ENCODE measurements at places on chromosomes 11 and 22.

DNA sequence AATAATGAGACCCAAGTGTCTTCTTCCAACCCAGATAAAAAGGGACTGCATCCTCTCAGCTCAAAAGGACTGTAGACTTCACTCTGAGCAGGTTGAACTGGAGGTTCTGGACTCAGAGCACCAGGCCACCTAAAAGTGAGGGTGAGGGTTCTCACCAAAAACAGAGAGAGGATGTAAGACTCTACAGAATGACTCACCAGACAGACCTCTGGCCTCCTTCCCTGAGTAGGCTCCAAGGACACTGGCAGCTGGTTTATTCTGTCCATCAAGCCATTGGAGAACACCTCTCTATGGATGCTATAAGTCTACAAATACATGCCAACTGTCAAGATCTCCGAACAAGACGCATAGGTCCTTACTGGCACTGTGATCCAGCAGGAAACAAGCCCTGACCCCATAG lies 27.2 kb downstream of the FEZ1 start:
- DNase-seq = no peak

- DNase-seq = no peak
Measured at GRCh38 chr11:74860743-74861142, 88.1 kb downstream of the XRRA1 start.

DNA sequence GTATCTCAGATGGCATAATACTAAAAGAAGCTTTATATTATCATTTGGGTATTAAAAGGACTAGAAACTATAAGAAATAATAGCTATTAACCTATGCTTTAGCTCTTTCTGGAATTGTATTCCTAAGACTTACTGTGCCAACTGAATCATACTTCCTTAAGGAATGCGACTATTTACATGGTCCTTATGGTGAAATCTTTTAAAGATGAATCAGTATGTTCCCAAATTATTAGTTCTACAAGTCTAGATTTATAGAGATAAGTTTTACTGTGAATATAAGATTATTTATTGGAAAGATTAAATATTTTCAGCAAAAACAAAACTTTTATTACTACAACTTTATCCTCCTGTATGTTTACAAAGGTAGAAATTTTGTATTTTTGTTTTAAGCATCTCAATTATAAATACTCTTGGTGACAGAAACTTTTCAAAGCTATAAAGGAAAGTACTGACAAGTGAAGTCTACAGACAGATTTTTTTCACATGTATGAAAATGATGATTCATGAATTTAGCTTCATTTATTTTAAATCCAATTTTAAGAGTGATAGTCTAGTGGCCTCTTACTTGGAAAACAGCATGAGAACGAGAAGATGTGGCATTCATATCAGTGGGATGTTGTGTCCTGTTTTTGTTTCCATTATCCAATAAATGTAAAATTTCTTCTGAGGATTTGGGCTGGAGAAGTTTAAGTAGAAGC lies 17.8 kb downstream of the KIF18A start:
- no peak for DNase-seq

- DNase-seq = peak; percentile 36
Measured at GRCh38 chr22:25110846-25111578, 88.6 kb upstream of the CRYBB3 start.

DNA sequence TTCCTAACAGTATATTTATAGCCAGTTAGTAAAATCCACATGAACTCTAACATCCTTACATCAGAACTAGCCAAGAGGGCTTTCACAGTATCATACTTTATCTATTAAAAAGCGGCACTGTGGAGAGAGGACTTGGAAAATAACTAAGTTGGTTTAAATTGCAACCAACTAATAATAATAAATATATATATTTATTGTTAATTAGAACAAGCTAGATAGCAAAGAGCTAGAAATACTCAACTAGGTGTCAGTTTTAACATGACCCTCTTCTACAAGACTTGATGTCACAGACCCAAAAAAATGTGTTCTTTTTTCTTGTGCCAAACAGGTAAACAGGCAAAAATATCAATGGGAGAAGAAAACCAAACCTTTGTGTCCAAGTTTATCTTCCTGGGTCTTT lies at the start of gene OR2D3:
TSS of gene OR2D3 (plus strand) at position 301 of the 400 bp plus-strand sequence. CDS start at position 301, 0 bp downstream.
- no peak for DNase-seq

DNA sequence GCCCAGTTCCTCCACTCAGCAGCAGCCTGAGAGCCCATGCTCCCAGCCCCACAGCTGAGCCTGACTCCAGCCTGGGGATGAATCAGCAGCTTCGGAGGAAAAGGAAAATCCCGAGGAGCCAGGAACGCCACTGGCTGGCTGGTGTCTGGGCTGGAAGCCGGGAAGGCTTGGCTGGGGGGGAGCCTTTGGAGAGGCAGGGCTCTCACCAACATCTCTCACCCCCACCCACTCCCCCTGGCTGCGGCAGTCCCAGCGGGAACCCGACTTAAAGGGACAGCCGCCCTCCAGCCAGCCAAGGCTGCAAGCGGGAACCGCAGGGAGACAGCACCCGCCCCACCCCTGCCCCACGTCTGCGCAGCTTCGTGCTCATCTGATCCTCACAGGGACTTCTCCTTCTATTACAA lies 28.4 kb downstream of the KIAA0930 start:
- no peak for DNase-seq

DNA sequence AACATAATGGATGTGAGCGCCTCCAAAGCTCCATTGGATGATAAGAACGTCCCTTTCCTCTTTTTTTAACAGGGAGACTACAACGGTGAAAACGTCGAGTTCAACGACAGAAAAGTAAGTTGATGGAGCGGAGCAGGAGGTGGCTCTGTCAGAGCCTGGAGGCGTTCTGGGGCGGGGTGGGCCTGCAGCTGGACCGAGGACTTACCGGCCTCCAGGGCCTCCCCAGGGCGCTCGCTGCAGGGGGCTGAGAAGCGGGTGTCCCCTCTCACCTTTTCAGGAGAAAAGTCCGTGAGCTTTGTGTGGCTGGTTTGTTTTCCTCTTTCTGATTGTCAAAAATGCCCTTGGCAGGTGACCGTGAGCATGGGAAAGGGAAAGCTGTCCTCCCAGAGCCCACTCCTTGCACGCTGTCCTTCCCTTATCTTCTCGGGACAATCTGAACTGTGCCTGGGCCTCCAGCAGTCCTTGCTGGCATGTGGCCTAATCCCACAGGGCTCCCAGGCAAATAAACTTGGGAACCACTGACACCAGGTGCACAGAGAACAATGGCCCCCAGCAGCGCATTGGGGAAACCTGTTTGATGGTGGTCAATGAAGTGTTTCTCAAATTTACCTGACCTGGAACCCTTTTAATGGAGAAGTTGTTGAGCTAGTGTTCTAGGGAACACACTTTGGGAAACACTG lies 38.4 kb downstream of the ANO1 start:
- no peak for DNase-seq

GRCh38 chr11:94152678-94153065 lies 24.0 kb downstream of the PANX1 start:
- no peak for DNase-seq

DNA sequence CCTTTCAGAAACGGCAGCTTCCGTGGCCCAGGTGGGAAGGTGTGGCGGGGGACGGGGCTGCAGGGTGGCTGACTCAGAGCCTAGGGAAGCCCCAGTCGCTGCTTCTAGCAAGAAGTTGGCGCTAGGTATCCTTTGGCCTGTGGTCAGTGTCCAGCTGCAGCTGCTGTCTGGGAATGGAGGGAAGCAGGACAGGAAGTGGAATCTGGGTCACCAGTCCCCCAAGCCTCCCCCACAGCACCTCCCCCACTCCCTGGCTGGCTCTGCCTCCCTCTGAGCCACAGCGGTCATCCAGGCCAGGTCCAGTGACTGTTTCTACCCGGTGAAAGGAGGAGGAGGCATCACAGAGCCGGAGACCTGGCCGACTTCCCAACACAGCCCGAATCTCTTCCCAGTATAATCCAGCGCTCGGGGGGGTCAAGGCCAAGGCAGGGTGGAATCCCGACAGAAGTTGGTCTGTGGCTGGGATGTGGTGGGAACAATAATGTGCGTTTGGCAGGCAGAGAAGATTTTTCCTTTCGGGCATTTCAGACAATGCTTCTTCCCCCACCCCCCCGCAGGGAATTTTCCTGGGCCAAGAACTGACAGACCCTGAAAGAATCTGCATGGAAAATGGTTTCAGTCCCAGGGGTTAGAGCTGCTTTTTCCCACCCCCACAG lies 45.1 kb downstream of the C11orf96 start:
- DNase-seq = no peak

- no peak for DNase-seq
Measured at GRCh38 chr11:73469401-73469800, 93.2 kb downstream of the RELT start.

DNA sequence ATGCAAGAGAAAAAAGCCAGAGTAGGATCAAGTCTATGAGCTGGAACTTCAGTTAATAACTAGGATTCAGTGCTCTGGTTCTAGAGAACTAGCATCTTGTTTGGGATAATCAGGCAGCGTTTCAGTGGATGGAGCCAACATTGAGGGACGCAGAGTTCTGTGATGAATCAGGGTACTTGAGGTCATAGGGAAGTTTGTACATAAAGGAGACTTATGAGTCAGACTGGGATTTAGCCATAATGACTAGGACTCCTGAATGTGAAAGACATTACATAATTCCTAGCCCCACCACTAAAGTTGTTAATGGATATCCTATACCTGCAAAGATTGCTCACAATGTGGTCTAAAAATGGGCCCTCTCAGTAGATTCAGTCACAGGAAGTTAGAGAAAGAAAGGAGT lies 6.8 kb downstream of the SLN start:
- DNase-seq = no peak

DNA sequence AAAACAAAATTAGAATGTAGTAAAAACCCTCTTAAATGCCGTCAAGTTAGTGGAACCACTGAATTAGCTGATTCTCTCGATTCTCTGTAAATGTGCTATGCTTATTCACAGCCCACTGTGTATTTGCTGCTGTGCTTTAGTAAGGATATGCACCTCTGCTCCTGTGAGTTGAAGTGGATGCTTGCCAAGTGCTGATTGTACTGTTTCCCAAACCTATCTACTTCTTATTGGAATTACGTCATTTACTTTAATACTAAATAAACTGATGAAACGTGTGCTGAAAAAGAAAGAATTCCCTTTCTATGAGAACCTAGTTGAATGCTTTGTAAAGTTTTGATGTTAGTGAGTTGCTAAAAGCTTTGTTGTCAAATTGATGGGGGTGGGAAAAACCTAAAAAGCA lies 158.4 kb downstream of the LRRC4C start:
- no peak for DNase-seq

DNA sequence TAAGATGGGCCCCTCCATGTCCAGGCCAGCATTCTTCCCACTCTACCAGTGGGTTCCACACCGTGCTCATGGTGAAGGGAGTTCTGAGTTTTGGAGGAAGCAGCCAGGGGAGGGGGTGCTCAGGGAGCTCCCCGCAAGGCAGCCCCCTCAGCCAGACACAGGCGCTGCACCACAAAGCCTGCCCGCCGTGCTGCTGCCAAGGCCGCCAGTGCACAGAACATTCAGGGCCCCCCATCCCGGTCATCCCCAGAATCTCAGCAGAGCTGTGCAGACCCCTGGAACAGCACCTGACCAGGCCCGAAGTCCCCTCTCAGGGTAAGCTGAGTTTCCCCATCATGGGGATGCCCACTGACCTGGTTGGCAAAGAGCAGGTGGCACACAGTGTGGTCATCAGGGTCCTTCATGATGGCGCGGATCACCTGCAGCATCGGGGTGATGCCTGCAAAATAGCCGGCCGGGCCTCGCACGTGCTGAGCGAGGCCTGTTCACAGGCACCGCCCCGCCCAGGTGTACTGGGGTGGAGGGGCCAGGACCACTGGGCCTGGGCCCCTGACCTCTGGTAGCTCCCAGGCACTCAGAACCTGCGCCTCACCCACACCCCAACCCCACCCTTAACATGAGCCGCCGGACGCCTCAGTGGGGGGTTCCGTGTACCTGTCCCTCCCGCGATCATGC lies 12.4 kb upstream of the POLDIP3 start:
- no peak for DNase-seq

DNA sequence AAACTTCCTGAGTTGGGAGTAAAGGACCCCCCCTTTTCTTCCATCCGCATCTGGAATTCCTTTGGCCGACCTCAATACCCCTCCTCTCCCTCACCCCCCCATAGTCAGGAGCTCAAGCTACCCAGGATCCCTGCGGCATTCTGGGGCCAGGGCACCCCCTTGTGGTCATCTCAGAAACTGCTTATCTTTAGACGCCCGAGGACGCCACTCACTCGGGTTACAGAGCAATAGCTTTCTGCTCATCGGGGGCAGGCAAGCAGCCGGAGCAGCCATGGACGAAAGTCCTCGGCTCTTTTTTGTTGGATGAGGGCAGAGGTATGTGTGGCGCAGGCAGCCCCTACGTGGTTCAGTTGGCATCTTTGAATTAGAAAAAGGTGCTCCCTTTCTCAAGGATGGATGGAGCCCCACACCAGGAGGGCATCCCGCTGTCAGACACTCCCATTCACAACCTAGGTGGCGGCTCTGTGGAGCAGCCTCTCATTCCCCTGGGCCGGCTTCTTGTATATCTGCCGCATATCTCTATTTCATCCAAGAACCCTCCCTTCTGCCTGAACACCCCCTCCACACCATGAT lies 2.3 kb downstream of the C1QTNF5 start:
- peak; percentile 58 for DNase-seq

- peak; percentile 15 for DNase-seq
Measured at GRCh38 chr11:119115484-119116234, 5.7 kb upstream of the HINFP start.

DNA sequence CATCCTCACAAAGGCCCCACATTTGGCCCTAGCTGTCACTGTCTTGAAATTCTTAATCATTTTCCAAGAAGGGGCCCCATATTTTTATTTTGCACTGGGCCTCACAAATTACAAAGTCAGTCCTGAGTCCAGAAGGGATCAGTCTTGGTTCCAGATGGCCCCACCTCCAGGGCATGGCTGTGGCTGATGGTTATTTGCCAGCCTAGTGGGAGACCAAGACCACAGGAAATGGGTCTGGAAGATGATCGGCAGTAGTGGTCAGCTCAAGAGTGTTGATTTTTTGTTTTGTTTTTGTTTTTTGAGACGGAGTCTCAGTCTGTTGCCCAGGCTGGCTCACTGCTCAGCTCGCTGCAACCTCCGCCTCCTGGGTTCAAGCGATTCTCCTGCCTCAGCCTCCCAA lies 47.1 kb upstream of the EMID1 start:
- no peak for DNase-seq

- DNase-seq = no peak
Measured at GRCh38 chr22:22955276-22955798, 67.7 kb downstream of the IGLL5 start.

- DNase-seq = no peak
Measured at GRCh38 chr11:2164861-2165555, 4.0 kb upstream of the INS start.

DNA sequence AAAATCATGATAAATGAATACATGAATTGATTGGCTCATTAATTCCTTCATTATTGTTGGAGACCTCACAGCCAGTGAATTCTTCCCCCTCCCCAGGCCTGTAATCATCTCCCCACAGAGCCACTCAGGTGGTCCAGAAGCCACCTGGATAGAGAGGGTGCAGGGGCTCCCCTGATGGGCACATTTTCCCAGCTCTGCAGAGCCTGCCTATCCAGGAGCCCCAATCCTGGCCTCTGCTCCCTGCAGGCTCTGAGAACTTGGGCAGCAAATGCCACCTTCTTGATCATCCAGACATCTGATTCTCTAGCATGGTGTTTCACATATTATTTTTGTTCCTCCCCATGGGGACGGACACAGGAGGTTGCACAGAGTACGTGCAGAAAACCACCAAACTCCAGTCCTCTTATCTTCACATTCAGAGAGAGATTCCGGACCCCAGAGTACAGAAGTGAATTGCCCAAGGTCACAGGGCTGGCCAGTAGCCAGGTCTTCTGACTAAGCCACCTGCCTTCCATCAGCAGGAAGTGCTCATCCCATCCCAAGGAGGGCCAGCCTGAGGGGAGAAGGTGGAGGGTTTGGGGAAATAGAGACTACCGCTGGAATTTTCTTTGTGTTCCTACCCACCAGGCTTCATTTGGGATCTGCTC lies 348.0 kb downstream of the BUD13 start:
- no peak for DNase-seq

GRCh38 chr11:81459766-81460306 lies 1273.8 kb downstream of the FAM181B start:
- DNase-seq = no peak

All from CD4-positive, alpha-beta T cell (primary cell).